Urinary bladder (tissue), 4 donors: ENCODE measurements at places on chromosomes 7 and 10. TPM values are rescaled to one million over a fixed set of nuclear protein-coding genes. Genes with fewer than 3 reads are reported as not detected.

- no peak for DNase-seq
Observed at GRCh38 chr7:44318332-44318731, 7.1 kb downstream of the CAMK2B start.

DNA sequence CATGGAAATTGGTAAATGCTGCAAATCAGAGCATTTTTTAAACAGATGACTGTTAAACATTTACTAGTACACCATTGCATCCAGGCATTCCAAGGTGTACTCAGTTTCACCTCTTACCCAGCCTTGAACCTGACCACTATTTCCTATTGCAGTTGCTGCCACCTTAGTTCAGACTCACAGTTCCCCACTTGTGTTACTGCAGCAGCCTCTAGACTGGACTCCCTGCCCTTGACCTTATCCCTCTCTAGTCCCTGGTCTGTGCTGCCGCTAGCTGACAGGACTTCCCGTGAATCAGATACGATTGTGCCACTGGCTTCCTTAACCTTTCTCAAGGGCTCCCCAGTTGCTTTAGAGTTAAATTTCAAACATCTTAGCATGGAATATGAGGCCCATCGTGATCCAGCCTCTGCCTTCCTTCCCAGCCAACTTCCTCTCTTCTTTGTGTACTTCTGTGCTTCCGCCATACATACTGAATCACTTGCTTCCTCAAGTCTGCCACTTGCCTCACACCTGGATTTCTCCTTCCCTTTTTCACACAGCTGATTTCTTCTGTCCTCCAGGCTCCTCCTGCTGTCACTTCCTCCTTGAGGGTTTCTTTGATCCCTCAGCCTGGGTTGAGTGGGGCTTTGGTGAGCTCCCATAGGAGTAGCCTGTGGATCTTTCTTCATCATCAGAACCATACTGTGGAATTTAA is 118.7 kb upstream of the GJD4 start:
- DNase-seq, result no peak

DNA sequence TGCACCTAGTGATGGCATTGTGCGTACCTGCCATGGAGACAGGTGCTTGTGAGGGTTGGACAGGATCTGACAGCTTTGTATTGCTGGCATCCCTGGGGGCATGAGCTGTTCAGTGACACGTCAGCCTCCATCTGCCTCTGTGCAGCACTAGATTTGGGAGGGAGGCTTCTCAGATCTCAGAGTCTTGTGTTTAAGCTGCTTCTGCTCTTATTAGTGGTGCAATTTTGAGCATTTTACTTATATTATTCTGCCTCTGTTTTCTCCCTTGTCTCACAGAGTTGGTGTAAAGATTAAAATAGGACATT is 5.1 kb downstream of the ARHGAP22 start:
- DNase-seq, result no peak

GRCh38 chr7:5448378-5449037 is 24.9 kb upstream of the TNRC18 start:
- no peak for DNase-seq

- no peak for DNase-seq
Observed at GRCh38 chr7:71184136-71184535, 52.2 kb downstream of the GALNT17 start.

- DNase-seq, result no peak
Observed at GRCh38 chr7:31692451-31692850, 5.4 kb downstream of the PPP1R17 start.

The NPY4R gene
- total RNA-seq, result 0.16 TPM

The PNLIPRP2 gene
- total RNA-seq, result not detected

DNA sequence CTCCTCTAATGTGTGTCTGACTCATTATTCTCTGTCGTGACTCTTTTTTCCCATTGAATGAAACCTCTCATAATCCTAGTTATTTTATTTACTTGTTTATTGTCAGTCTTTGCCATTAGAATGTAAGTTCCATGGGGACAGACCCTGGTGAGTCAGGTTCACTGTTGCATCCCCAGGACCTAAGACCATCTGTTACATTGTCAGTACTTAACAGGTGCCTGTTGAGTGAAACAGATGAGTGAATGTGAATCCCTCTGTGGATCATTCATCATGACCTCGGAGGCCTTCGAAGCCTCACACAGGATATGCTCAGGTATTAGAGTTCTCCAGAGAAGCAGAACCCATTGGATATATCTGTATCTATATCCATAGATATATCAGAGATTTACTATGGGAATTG is 120.1 kb downstream of the PFKFB3 start:
- no peak for DNase-seq

DNA sequence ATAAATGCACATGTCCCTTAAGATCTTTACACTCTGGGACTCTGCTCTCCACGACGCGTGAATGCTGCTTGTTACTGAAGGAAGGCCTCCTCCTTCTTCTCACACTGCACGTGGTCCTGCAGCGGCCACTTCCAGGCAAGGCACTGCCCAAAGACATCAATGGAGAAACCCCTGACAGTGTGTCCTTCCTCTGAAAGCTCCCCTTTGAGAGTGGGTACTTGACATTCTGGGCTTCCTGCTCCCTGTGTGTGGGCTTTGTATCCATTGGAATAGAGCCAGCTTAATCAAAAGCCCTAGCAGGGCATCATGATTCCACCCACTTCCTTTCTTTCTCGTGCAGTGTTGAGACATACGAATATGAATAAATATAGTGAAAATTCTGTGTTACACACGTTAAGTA is 69.7 kb upstream of the STK17A start:
- DNase-seq, result no peak

DNA sequence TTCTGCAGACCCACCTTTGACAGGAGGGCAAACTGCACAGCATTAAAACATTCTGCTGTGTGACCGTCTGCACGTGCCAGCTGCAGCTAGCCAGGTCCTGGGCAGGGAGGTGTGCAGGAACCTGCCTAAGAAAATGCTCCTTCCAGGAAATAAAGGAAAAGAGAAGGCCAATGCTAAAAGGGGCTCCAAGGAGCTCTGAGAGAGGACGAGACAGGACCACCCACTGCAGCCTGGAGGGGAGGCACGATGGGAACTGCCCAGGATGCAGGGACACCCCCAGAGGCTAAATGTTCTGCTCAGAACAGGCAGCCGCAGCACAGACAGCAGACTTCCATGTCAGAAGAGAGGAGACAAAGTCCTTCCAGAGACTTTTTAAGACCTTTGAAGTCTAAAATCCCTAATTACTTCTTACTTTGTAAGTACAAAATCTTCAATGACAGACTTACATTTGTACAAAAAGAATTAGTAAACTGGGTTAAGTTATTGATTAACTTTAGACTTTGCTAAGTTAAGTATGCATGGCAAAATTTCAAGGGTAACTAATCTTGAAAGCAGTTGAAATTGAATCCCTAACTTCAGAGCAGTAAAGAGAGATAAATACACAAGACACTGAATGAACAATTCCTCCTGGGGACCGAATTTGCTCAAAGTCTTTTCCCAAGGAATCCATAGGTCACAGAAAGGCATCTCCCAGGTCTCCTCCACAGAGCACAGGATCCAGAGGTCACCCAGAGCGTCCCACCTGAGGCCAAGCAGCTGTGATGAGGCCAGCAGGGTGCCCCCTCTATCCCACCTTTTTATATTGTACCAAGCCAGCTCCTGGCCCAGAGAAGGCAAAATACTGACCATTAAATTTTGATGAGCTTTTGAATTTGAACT is 21.5 kb downstream of the HSPA12A start:
- no peak for DNase-seq

- DNase-seq, result peak; percentile 72
Observed at GRCh38 chr7:66099551-66100407, 14.9 kb upstream of the CRCP start.

- DNase-seq, result no peak
Observed at GRCh38 chr10:13684806-13685482, 98.2 kb downstream of the PRPF18 start.

The VAX1 gene
- total RNA-seq, result not detected

GRCh38 chr10:52755297-52756062 is 17.1 kb downstream of the MBL2 start:
- DNase-seq, result no peak

GRCh38 chr10:70786799-70787415 is 1.7 kb upstream of the TBATA start:
- no peak for DNase-seq

DNA sequence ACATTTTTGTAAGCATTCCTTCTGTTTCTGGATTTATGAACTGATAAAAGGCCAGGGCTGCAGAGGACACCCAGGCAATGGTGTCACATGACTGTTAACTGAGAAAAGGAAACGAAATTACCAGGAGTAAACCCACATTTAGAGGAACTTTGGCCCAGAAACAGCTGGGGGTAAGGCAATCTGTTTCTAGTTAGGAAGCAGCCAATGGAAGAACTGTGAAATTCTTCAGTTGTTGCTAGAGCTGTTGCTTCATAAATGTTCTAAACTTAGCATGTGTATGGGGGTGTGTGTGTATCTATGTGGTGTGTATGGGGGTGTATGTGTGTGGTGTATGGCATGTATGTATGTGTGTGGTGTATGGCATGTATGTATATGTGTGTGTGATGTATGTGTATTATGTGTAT is 11.8 kb upstream of the PDCD4 start:
- no peak for DNase-seq

DNA sequence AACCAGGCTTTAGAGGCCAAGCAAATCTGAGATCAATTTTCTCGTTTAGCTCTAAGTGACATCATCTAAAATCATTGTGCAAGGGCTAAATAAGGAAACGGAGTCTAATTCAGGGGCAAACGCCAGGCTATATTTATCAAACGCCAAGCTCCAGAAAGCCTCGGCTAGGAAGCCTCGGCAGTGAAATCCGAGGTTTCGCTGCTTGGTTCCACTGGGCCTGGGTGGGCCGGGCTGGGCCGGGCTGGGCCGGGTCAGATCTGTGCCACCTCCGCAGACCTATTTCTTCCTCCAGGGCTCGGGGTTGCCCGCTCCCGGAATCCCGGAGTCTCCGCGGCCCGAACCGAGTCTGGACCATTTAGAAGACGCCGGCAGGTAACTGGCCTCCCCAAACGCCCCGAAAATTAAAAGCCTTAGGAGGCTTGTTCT is 459 bp upstream of the FEZF1 start:
- DNase-seq, result no peak

The TMEM176B gene
- total RNA-seq, result 59.4 TPM

The INA gene
- total RNA-seq, result 5.8 TPM

The SPOCK2 gene
- 3.2 TPM for total RNA-seq

- no peak for DNase-seq
Observed at GRCh38 chr10:102643336-102644065, 778 bp upstream of the TRIM8 start.

GRCh38 chr10:122140461-122140902 is 130.6 kb upstream of the BTBD16 start:
- DNase-seq, result no peak

DNA sequence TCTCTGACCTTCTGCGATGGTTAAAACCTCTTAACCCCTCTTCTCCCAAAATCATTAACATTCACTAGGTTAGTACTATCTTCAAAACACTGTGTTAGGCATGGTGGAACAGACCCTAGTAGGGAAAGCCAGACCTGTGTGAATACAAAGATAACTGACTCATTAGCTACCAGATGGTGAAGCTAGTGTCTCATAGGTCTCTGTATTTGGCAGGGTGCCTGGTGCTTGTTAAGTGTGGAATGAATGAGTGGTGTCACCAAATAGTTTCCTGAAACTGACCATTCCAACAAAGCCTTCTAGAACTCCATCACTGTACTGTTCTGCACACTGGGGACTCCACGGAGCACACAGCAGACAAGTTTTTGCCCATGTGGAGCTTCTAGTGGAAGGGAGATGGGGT is 27.7 kb upstream of the TM9SF3 start:
- DNase-seq, result no peak

DNA sequence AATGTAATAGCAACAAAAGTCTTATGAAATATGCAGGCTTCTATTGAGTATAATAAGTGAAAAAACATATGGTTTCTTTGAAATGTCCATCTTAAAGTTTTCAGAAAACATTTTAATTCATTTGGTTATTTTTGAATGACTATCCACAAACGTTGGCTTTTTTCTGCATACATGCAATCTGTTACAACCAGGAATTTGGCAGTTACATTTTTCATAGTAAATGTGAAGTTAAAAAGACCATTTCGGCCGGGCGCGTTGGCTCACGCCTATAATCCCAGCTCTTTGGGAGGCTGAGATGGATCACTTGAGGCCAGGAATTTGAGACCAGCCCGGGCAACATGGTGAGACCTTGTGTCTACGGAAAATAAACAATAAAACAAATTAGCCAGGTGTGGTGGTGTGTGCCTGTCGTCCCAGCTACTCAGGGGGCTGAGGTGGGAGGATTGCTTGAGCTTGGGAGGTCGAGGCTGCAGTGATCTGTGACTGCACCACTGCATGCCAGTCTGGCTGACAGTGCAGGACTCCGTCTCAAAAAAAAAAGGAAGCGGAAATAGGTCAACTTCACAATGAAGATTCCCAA is 73.9 kb upstream of the NMT2 start:
- no peak for DNase-seq

The UBTD1 gene
- total RNA-seq, result 3.5 TPM

The KCP gene
- 1.4 TPM for total RNA-seq

The PDZD7 gene
- total RNA-seq, result 0.21 TPM

The LOXL4 gene
- total RNA-seq, result 8.8 TPM

GRCh38 chr7:156818133-156818532 is 74.8 kb downstream of the LMBR1 start:
- no peak for DNase-seq

The ITIH5 gene
- 97.6 TPM for total RNA-seq

DNA sequence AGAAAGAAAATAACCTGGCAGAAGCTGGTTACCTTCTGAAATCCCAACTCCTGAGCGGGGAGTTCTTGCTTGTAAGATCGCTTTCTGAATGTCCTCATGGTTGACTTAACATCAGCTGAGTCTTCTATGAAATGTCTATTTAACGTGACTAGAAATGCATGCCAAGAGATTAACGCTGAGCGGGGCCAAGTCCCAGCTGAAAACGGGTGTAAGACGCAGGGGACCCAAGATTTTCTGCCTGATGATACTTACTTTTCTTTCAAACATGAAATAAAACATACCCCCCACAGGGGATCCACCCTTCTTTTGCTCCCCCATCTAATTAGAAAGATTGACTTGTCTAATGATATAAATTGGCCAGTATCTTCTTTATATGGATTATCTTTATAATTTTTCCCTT is 14.9 kb downstream of the OR9A2 start:
- no peak for DNase-seq

- DNase-seq, result no peak
Observed at GRCh38 chr7:17654940-17655339, 285.4 kb downstream of the SNX13 start.

GRCh38 chr10:1172256-1172984 is 116.2 kb downstream of the WDR37 start:
- no peak for DNase-seq

The CUZD1 gene
- total RNA-seq, result 0.63 TPM

GRCh38 chr7:143217806-143218205 is 4.0 kb upstream of the TAS2R40 start:
- no peak for DNase-seq

DNA sequence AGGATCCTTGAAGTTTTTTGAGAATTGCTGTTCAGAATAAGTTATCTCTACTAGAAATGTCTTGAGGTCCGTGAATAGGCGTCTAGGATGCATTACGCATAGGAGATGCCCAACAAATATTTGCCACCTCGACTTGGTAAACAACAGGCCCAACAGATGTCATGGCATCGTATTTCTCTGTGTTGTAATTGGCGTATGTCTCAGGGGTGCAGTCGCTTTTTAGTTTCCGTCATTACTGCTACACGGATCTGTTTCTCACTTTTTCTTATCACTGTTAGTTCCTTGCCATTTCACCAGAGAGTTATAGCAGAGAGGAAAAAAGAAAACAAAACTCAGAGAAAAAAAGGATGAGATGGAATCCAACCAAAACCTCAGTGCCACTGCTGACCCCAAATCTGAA is 73.0 kb upstream of the SFMBT2 start:
- DNase-seq, result no peak

- no peak for DNase-seq
Observed at GRCh38 chr10:92180399-92180798, 110.5 kb downstream of the CPEB3 start.
